Activated T-helper 1 cell treated with anti-CD3 and anti-CD28 coated beads, Interleukin-2, amount 50 U/mL, for 16 hours (primary cell): ENCODE measurements at places on chromosomes 7 and 10.

GRCh38 chr10:47285381-47286115 is 14.4 kb upstream of the GDF10 start:
- no peak for DNase-seq

DNA sequence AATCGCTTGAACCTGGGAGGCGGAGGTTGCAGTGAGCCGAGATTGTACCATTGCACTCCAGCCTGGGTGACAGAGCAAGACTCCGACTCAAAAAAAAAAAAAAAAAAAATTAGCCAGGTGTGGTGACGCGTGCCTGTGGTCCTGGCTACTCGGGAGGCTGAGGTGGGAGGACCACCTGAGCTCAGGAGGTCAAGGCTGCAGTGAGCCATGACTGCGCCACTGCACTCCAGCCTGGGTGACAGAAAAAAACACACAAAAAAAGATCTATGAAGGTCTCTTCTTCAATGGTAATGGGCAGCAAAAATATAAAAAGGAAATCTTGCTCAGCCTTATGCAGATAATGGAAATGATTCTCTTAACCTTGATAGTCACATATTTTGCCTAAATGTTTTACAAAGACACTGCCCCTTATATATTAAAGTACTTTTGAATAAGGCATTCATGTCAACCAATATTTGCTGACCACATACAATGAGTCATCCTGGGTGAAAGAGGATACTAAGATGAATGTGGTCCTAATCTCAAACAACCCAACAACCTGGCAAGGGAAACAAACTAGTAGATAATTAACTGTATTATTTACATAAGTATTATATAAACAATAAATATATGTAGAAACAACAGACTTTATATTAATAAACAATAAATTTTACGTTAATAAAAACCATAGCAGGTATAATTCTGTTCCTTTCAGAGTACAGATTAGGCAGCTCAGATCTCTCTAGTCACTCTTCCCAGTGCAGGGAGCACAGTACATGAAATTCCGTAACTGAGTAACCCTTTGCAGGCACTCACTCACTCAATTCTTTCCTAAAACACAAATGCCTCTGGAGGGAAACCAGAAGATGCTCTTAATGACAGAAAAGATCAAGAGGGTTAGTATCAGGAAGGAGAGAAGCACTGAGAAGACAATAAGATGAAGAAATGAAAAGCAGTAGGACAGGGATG is 8.1 kb downstream of the TOMM7 start:
- DNase-seq: no peak

- no peak for DNase-seq
Measured at GRCh38 chr7:41058986-41059741, 643.7 kb downstream of the INHBA start.

DNA sequence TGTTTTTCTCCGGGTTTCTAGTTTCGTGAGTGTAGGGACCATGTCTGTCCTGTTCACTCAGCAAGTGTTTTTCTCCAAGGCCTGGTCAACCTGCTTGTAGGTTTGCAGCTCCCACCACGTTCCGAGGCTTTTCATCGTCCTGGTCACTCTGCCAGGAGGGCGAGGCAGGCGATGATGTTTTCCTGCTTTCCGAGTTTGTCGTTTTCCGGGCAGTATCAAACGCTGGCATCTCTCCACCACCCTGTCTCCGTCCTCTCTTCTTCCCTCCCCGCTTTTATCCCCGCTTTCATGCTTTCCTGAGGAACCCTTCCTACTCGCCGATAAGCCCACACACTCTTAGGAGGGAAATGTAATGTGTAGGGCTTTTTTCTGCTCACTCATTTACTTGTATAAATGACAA is 11.2 kb downstream of the IQCE start:
- DNase-seq: no peak

- DNase-seq: no peak
Measured at GRCh38 chr10:3784510-3785250, at the start of gene KLF6. Gene KLF6 (minus strand): TSS chr10:3785209. CDS start chr10:3785014, 195 bp downstream.

GRCh38 chr7:1385809-1386622 is 73.3 kb downstream of the MICALL2 start:
- DNase-seq: no peak
